ENCODE measurements at places on chromosomes 7 and 10. TPM values are rescaled to one million over a fixed set of nuclear protein-coding genes. Genes with fewer than 3 reads are reported as not detected.

The ADAMTS14 gene
- not detected for total RNA-seq

DNA sequence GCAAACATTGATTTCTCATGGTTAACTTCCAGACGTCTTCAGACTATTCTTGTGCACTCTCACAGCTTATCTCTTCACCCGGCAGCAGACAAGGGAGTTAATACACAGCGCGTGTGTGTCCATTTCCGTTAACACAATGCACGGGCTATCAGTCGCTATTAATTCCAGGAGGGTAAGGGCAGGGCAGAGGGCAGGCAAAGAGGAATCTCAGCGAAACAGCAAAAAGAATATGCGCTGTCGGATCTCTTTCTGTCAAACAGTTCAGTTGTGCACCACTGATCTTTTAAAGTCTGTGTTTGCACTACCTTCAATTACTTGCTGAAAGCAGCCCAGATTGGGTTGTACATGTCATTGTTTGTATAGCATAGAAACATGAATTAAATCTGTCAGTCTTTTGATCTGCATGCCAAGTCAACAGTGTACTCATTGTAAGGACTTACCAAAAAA lies 41.1 kb upstream of the CABCOCO1 start:
- H3K27ac ChIP-seq: no peak overlapping the region
- H3K27me3 ChIP-seq: no peaks in the 10 kb centered on the region
- no peaks in the 10 kb centered on the region for H3K4me1 ChIP-seq

The PDGFA gene
- total RNA-seq: 15.9 TPM

- H3K36me3 ChIP-seq: no peaks in the 10 kb centered on the region
- H3K27ac ChIP-seq: no peak overlapping the region
- H3K4me1 ChIP-seq: no peaks in the 10 kb centered on the region
- H3K27me3 ChIP-seq: no peaks in the 10 kb centered on the region
- H3K4me3 ChIP-seq: no peak overlapping the region
- no peak for DNase-seq
Measured at GRCh38 chr7:130622866-130623265, 45.7 kb downstream of the COPG2 start.

DNA sequence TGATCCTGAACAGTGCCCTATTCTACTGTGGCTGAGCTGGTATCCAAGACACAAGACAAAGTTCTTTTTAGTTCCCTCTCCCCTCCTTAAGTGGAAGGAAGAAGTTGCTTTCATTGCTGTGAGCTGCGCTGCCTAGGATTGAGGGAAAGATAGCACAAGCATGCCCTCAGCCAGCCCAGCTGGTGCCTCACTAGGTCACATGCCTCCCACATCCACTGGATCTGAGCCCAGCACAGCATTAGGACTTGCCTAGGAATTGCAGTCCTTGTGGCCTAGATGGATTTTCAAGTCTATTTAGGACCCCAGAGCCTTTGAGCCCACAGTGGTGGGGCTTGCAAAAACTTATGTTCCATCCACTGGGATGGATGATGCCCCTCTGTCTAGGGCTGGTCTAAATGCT lies 214.2 kb downstream of the ZNF248 start:
- no peaks in the 10 kb centered on the region for H3K36me3 ChIP-seq
- H3K4me1 ChIP-seq: no peaks in the 10 kb centered on the region
- no peak overlapping the region for H3K4me3 ChIP-seq
- no peaks in the 10 kb centered on the region for H3K27me3 ChIP-seq

The HKDC1 gene
- total RNA-seq: not detected
